ENCODE measurements at places on chromosomes 5 and 9. TPM values are rescaled to one million over a fixed set of nuclear protein-coding genes. Genes with fewer than 3 reads are reported as not detected.

GABRB2 gene
- polyA plus RNA-seq: 1.8 TPM

KIF4B gene
- polyA plus RNA-seq: 0.27 TPM

DNA sequence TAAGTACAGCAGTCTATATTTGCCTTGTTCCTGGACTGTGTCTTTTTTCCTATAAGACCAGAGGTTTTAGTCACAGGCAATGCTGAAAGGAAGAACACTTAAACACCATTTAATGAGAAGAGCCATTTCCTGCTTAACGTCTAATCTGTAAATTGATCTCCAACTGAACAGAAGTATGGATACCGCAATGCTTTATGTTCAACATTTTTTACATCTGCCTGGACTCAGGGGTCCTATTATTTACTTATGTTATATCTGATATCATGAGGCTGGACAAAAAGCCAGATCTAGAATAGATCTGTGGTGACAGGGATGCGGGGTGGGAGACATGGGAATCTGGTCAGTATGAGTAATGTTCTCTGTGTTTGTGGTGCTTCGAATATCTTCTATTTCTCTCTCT lies 334.6 kb upstream of the MPDZ start:
- DNase-seq: no peak

DNA sequence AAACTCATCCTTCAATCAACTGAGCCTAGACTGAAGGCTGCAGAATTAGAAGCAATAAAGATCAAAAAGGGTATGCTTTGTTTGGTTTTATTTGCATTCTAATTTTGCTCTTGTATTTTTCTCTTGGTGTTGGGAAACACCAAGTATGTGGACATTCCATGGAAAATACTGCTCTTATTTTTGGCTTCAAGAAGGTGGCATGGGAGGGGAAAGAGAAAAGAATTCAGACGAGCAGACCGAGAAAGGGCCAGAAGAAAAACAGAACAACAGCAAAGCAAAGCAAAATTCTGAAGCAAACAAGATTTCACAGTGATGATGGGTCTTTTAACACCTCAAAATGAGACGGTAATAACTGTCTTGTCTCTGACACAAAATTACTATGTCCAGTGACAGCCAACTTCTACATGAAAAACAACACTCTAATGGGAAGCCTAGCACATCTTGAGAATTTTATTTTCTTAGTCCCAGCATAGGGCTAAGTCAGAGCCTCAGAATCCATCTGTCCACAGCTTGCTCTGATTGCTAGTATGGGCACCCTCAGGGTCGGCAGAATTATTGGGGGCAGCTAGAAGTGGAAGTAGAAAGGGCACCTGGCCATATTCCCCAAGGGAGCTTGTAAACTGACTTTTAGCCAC lies 26.8 kb downstream of the FREM1 start:
- DNase-seq: no peak

DNA sequence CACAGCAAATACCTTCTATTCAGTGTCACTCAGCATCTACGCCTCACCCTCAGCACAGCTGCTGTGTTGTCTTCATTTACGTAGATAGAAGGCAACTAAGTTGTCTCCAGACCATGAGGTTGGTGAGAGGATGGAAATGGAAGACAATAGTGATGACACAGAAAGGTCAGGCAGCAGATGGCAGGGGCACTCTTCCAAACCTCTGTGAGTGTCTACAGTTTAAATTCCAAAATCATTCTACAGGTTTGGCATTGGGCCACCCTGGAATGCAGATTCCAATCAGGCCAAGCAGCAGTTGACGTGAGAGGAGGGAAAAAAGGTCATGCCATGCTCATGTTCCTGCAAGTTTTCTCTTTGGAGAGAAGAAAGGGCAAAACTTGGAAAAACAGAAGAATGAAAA lies 68.7 kb upstream of the ADAMTSL1 start:
- DNase-seq: no peak

DNAH5 gene
- polyA plus RNA-seq: 3.1 TPM

DNA sequence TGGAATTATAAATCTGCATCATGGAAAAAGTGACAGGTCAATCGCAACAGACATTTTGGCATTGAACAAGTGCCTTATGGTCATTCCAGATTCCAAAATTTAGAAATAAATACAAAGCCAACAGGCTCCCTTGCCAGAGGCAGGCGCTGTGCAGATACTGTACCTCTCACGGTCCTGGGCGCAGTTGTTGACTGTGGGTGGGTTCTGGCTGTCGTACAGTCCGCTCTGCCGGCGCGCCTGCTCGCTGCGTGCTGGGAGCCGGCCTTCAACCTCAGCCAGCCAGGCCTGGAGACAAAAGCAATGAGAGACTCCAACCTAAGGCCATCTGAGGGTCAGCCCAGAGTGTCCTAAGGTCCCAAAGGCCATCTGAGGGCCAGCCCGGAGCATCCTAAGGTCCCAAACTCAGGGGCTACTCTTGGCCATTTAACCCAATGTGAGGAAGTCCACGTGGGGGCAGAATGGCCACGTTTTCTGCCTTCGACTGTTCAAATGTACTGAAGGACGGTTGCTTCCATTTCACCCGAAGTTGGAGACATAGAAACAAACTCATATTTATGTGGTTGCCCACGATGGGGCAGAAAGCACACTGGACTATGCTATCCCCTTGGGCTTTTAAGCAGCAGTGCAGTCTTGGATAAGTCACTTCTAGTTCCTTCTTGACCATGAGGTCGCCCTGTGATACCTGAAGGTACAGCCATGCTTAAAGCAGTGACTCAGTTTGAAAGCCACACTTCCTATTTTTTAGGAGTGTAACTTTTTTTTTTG lies 65.2 kb downstream of the USP20 start:
- DNase-seq: no peak

GRCh38 chr9:99491408-99492158 lies 269.5 kb downstream of the SEC61B start:
- DNase-seq: no peak

SLC25A2 gene
- polyA plus RNA-seq: not detected

- no peak for DNase-seq
These were observed 96.0 kb downstream of the LIX1 start for GRCh38 chr5:97046270-97046982.

GRCh38 chr5:88682131-88682530 lies 200.9 kb downstream of the MEF2C start:
- DNase-seq: no peak

- DNase-seq: no peak
These were observed 41.1 kb downstream of the RAPGEF6 start for GRCh38 chr5:131593921-131594320.

DAP gene
- polyA plus RNA-seq: 116 TPM

DNA sequence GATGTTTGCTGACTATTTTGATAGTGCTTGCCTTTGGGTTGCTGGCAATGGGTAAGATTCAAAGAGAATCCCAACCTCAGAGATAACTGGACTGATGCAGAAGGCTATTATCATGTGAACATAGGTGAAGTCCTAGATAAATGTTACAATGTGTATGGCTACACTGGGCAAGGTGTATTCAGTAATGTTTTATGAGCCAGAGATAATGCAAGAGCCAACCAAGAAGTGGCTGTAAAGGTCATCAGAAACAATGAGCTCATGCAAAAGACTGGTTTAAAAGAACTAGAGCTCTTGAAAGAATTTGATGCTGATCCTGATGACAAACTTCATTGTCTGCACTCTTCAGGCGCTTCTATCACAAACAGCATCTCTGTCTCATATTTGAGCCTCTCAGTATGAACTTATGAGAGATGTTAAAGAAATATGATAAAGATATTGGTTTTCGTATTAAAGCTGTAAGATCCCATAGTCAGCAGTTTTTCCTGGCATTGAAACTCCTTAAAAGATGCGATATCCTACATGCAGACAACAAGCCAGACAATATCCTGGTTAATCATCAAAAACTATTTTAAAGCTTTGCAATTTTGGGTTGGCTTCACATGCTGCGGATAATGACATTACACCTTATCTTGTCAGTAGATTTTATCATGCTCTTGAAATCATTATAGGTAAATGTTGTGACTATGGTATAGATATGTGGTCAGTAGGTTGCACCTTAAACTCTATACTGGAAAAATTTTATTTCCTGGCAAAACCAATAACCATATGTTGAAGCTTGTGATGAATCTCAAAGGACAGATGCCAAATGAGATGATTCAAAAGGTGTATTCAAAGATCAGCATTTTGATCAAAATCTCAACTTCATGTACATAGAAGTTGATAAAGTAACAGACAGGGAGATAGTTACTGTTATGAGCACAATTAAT lies 41.9 kb upstream of the TNFSF15 start:
- DNase-seq: no peak

Data from left renal pelvis (tissue), 4 donors.